ENCODE measurements at places on chromosomes 6 and 20.

DNA sequence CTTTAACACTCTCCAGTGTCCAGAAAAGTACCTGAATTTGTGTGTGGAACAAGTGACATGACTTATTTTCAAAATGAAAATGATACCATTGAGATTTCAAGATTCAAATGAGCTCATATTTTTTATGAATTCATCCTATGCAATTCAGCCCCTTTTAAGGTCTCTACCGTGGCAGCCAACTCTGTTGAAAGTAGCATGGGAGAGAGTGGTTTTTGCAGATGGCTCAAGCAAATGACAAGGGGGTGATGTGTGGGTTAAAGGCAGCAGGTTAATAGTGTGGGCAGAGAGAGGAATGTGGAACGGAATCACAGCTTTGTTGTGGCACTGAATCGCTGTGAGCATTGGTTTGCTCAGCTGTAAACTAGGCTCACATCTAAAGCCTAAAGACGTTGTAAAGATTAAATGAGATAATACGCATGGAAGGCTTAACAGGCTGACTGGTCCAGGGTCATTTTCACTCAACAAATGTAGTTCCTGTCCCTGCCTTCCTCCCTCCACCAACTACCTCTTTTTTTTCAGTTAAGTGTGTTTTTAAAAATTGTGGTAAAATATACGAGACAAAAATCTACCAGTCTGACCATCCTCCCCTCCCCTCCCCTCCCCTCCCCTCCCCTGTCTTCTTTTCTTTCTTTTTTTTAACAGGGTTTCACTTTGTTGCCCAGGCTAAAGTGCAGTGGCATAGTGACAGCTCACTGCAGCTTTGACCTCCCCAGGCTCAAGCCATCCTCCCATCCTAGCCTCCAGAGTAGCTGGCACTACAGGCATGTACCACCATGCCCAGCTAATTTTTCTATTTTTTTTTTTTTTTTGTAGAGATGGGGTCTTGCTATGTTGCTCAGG, 114.7 kb upstream of the ZNF217 start:
- DNase-seq, result peak; percentile 91

DNA sequence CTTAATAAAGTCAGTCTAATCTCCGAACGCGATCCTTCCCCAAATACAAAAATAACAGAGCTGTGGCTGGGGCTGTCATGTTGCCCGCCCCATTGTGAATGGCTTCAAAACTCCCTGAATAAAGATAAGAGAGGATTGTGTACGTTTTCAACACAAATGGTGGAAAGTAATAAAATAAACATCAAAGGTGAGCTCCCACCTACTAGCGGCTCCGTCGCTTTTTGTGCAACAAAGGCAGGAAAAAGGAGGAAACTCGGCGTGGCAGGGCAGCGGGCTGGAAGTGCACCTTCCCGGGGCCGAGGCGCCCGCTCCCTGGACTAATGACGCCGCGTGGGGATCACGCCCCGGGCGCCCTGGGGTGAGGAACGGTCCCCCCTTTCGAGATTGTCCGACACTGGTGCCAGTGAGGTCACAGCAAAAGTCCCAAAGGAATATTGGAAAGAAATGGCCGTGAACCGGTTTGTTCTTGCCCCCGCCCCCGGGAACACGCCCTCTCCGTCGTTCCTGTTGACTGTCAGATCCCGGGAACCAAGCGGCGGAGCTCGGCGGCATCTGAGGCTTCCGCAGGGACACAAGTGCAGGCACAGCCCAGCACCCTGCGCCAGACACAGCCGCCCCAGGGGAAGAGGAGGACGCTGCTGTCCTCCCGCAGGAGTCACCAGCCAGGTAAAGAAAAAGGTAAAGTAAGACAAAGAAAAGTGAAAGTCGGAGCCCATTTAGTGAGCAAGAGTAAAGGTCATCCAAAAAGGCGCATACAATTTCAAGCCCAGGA, 1.1 kb upstream of the FOXQ1 start:
- no peak for DNase-seq

GRCh38 chr20:35312318-35312717, 20.1 kb upstream of the FAM83C start:
- DNase-seq, result peak; percentile 93

GRCh38 chr6:8170245-8170644, 67.9 kb upstream of the EEF1E1 start:
- DNase-seq, result no peak

GRCh38 chr6:3882866-3883265, 33.7 kb downstream of the FAM50B start:
- peak; percentile 29 for DNase-seq

DNA sequence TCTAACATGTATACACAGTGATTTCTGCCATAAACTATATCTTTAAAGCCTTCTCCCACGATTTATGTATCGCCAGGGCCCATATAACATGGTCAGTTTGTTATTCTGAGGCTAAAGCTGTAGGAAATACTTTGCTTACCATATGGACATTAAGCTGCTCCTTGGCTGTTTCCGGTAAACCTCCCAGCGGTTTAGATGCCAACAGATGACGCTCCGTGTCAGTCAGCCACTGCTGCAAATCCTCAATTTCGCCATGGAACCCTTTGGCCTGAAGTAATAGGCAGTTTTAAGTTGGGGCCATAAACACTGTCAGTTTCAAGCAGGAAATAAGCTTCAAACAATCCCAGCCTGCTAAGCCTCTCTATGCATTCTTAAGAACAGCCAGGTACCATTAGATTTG, 145.4 kb downstream of the DST start:
- no peak for DNase-seq

DNA sequence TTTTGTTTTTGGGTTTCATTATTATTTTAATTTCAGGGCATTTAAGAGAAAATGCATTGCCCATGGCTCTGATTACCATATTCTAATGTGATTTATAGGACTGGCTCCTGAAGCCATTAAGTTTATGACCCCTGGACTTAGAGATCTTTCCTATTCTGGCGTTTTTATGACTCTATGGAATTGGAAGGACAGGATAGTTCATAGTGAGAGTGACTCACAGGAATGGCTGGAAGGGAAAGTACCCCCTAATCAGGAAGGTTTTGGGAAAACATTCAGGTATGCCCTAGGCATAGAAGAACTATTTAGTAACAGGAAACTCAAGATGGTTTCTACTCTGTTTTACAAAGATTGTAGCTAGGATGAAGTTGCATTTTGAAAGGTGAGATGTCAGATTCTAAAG, 108.6 kb upstream of the SLC2A12 start:
- DNase-seq, result no peak

DNA sequence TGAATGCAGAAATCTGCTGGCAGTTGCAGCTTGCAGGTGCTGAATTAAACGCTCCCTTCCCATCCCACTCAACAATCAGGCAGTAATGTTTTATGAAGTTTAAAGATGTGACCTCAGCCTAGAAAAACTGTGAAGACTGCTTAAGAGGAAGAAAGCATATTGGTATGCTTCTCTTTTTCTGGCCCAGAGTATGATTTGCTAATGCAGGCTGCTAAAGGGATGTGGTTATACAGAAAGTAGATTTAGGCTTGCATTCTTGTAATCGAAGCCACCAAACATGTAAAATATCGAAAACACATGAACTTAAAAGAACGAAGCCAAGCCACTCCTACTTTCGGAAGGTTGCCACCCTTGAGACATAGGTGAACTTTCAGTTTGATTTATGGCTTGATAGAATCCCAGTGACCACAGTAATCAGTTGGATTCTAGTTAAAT, 40.7 kb downstream of the MAP3K5 start:
- DNase-seq, result no peak

- no peak for DNase-seq
These were observed 305.6 kb downstream of the THBS2 start for GRCh38 chr6:168948002-168948401.

DNA sequence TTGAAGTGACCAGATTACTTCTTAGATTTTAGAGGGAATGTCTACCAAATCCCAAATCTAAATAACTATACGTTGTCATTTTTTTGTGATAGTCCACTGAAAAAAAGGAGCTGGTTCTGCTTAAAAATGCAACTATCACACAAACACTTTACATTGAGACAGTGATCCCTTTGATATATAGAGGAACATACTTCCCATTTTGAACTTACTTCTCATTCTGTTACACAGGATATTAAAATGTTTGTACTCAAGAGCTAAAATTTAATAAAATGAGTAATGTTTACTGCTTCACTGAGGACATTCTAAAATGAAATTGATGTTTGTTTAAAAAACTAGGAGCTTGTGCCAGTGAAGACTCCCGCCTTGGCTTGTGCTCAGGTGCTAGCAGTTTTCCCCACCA, 174.1 kb downstream of the CARMIL1 start:
- DNase-seq, result no peak

All from astrocyte of the spinal cord (primary cell).